Activated naive CD4-positive, alpha-beta T cell treated with anti-CD3 and anti-CD28 coated beads, Interleukin-2, amount 50 U/mL, for 72 hours (primary cell): ENCODE measurements at places on chromosomes 1 and 21. TPM values are rescaled to one million over a fixed set of nuclear protein-coding genes. Genes with fewer than 3 reads are reported as not detected.
A peak's percentile ranks its signal among the peaks of the same experiment; 100 is the strongest.

- DNase-seq = no peak
These were observed 45.2 kb downstream of the SLC44A3 start for GRCh38 chr1:94865360-94865759.

DNA sequence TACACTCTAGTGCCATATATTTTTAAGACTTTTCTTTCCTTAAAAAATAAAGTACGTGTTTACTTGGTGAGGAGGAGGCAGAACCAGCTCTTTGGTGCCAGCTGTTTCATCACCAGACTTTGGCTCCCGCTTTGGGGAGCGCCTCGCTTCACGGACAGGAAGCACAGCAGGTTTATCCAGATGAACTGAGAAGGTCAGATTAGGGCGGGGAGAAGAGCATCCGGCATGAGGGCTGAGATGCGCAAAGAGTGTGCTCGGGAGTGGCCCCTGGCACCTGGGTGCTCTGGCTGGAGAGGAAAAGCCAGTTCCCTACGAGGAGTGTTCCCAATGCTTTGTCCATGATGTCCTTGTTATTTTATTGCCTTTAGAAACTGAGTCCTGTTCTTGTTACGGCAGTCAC is 25.2 kb downstream of the PSEN2 start:
- no peak for DNase-seq

DNA sequence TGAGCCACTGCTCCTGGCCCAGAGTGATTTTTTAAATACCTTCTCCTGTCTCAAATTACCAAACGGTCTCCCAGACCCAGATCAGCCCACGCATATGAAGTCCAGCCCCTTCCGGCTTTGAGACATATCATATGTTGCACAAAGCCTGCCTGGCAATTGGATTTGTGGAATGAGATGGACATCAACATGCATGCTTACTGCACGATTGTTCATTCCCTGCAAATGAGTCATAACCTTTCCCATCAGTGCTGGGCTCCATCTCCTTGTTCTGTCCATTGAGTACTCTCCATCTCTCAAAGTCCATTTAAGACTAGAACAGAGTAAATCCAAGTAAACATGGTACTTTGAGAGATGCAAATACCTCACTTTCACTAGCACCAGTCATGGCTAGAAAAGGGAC is 612.2 kb upstream of the USP24 start:
- no peak for DNase-seq

DNA sequence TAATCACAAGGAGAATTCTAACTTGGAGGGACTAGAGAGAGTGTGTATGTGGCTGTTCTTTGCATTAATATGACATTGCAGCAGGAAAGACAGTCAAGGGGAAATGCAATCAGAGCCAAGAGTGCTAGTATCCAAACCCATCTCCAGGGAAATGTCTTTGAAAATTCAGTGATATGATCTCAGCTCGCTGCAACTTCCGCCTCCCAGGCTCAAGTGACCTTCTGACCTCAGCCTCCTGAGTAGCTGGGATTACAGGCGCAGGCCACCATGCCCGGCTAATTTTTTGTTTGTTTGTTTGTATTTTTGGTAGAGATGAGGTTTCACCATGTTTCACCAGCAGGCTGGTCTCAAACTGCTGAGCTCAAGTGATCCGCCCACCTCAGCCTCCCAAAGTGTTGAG is 16.3 kb downstream of the VASH2 start:
- DNase-seq = no peak

BRDT gene
- total RNA-seq = not detected

SLC44A5 gene
- total RNA-seq = not detected

- no peak for DNase-seq
These were observed 191.2 kb downstream of the TRABD2B start for GRCh38 chr1:47805921-47806361.

GRCh38 chr1:247210062-247210375 is 38.2 kb upstream of the ZNF124 start:
- DNase-seq = no peak

- peak; percentile 37 for DNase-seq
These were observed 47.1 kb upstream of the ATP1A1 start for GRCh38 chr1:116325922-116326321.

OR2L3 gene
- not detected for total RNA-seq

DNA sequence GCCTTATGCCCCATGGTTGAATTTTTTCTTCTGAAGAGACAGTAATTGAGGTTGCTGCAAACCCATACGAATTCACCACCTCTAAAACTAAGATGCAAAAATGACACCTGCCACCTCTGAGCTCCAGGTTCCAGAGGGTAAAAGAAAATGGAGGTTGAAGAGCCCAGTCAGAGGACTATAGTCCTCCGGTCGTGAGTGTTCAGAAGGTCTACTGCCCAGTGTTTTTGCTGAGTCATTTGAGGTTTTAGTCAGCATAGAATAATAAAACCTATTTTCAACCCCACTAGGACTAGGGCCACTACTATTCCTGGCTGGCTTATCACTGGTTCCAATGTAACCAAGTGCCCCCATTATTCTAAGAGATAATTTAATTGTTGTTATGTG is 12.9 kb upstream of the SLAMF7 start:
- DNase-seq = no peak

RAB25 gene
- 0.36 TPM for total RNA-seq

THEMIS2 gene
- total RNA-seq = 27.3 TPM

TTC3 gene
- total RNA-seq = 113 TPM

ASCL5 gene
- 0.35 TPM for total RNA-seq
